ENCODE measurements at places on chromosomes 4 and X.

DNA sequence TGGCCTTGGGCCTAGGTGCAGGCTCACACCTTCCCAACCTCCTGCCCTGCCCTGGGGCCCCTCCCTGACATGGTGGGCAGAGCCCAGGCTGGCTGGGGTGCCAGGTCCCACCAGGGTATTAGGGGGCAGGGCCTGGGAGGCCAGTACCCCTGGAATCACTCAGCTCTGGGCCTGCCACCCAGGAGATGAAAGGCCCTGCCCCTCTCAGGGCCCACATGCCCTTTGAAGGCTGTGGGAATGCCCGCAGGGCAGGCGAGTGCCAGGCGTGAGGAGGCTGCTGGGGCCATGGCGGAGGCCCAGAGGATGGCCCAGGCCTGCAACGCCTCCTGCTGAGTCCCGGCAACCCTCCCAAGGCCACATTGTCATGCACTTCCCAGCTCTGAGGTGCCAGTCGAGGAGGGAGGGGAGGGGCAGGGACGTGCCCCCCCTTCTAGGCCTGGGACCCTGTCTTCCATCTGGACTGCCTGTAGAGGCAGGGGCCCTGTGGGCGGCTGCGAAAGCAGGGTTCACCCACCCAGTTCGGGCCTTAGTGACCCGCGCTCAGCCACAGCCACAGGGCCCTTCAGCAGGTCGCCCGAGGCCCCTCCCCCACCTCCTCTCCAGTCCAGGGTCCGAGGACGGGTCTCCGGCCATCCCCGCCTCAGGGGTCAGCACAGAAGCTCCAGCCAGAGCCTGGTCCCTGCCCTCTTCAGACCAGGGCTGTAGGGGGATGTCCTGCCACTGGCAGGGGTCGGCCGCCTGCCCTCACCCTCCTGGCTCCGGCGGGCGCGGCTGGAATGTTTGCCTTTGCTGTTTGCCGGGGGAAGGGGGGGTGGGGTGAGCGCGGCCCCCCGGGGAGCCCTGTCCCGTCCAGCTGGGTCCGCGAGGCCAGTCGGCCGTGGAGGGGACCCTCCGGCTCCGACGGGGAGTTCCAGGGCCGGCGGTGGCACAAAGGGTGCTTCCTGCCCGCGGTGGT lies 26.7 kb upstream of the FGFR3 start:
- DNase-seq = no peak

- DNase-seq = no peak
These were observed 42.7 kb downstream of the GATB start for GRCh38 chr4:151717909-151718628.

DNA sequence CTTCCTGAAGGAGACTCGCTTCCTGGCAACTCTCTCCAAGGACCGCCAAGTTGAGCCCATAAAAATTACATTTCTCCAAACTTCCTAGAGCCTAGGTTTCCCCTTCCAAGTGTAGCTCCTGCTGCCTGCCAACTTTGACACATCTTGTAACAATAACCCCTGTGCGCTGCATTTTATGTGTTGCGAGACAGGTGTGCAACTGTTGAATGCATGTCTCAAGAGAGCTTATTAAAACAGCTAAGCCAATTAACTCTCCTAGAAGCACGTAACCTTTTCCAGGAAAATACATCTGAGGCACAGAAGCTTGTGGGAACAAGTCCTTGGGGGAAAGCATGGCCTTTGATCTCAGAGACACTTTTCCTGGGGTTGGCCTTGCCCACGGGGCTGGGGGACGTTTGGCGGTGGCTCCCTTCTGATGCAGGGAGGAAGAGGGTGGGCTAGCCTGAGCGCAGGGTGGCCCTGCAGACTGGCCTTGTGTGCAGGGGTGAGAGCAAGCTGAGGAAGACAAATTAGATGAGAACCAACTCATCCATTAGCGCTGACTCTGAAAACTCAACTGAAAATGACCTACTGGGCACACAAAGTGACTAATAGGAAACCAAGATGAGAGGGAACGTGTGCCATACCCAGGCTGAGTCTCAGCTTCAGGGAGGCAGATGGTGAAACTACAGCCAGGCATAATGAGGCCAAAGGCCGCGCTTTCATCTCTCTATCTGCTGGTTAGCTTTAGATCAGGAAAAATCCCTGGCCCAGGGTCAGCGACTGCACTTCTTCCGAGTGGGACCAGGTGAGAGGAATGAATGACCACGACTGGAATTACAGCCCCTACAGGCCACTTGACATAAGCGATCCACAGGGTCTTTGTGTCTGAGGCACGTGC lies 75.3 kb downstream of the ENPP6 start:
- DNase-seq = no peak

DNA sequence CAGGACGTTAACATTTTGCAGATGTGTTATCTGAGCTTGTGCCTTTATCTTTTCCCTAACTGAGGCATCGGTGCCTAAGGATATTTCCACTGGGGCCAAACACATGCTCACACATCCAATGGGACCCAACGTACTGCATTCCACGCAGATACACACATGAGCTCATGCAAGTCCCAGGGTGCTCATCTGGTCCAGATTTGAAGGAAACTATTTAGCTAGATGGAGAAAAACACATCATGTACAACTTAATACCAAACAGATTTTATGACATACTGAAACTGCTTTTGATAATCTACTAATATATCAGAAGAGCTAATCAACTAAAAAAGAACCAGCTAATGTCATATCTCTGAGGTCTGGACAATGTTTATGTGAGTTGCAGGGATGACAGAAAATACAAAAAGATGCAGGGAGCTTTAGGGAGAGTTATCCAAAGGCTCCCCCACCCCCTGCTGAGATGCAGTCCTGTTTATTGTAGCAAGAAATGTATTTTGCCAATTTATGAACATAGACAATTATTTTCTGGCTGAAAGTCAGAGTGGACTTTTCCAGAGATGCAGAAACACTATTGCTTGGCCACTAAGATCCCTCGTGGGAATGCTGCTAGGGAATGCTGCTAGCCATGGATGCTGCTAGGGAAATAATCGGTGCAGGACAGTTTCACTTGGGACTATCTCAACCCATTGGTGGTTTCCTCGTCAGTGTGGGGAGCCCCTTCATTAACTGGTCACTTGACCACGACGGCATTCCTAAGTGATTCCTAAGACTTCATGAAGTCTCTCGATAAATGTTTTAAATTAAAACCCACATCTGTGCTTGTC lies 172.8 kb downstream of the SMIM20 start:
- DNase-seq = peak; percentile 69

DNA sequence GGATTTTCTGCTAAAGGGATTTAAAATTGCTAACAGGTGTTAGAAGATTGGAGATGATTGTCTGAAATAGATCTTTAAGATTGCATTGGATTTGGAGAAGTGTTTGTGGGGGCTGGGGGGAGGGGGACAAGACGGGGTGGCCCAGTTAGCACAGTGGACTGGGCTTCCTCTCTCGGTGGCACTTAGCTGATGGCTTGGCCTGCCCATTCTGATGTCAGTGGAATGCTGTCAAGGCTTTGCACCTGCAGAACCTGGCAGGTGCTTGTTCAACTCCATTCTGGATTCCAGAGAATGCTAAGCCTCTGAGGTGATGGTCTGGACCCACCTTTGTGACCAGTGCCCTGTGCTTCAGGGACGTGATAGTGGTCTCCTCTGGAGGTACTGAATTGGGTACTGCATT lies 43.7 kb downstream of the ADD1 start:
- no peak for DNase-seq

DNA sequence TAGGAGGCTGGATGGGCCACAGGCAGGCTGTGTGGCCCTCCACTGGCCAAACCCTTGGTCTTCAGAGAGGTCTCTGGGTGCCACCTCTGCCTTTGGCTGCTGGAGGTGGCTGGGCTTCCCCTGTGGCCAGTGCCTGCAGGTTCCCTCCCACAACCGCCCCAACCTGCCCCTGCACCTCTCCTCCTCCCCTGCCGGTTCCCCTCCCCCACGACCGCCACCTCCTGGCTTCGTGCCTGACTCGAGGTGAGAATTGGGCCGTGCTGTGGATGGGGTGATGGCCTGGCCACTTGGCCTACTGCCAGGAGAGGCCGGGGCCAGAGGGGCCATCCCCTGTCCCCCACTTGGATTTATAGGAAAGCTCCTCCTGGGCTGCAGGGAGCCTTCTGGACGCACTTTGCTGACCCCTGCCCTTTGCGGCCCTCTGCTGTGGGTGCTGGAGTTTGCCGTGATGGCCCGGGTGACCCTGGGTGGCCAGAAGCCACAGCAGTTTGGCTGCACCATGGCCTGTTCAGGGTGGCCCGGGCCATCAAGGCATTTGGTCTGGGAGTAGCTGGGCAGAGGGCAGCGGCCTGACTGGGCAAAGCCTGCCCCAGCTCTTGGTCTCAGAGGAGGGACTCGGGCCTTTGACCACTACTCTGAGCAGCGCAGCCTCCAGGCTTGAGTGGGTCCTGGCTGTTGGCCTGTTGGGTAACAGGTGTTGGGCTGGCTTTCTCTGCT lies 3.8 kb downstream of the NAT8L start:
- DNase-seq = no peak

- no peak for DNase-seq
These were observed 184.5 kb downstream of the CLCN4 start for GRCh38 chrX:10341309-10341708.

GRCh38 chr4:113355550-113356371 lies 306.3 kb downstream of the ANK2 start:
- peak; percentile 73 for DNase-seq

GRCh38 chrX:27633328-27633727 lies 43.2 kb downstream of the DCAF8L2 start:
- no peak for DNase-seq

- peak; percentile 68 for DNase-seq
These were observed 10.7 kb upstream of the DLG3 start for GRCh38 chrX:70433848-70434351.

DNA sequence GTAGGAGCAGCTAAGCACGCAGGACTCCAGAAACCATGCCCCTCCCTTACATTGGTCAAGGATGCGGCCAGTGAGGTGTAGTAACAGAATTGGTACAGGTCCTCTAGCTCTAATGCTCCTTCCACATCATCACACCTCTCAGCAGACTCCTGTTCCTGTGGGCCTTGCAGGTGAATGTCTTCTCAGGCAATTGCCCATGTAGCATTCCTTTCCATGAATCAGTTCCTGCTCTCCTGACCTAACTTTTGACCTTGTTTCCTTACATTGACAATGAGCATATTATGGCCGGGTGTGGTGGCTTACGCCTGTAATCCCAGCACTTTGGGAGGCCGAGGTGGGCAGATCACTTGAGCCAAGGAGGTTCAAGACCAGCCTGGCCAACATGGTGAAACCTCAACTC lies 31.3 kb downstream of the MAP7D3 start:
- DNase-seq = peak; percentile 43

DNA sequence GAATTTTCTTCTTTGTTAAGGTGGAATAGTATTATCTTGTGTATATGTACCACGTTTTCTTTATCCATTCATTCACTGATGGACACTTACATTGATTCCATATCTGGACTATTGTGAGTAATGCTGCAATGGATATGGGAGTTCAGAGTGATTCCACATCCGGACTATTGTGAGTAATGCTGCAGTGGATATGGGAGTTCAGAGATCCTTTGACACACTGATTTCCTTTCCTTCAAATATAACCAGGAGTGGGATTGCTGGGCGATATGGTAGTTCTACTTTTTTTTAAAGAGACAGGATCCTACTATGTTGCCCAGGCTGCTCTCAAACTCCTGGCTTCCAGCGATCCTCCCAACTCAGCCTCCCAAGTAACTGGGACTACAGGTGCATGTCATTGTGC lies 12.1 kb downstream of the TMEM156 start:
- no peak for DNase-seq

DNA sequence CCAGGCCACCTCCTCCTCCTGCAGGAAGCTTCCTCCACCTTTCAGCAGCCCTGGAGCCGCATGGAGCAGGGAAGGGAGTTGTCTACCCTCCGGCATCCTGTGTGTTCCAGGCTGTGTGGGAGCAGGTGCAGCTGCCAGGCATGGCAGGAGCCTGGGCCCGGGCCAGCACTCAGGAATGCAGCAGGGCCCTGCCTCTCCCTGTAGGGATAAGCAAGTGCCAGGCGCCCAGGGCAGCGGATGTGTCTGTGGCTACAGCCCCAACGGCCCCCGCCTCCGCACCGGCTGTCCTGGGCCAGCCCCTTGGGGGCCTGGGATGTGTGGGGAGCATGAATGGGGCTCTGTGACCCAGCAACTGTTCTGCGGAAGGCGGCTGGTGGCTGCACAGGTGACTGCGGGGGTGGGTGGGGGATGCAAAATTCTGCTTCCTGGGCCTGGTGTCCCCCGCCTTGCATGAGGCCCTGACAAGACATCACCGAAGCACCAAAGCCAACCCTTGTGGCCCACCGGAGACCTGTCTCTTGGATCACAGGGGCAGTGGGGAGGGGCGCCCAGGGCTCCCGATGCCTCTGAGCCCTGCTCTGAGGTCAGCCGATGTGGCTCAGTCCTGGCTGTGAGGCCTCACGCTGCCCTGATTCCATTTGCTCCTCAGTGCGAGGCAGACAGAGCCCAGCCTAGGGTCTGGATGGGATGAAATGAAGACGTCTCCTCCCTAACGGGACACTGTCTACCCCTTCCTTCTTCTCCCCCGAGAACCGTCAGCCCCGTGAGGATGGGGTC lies 1.4 kb upstream of the DOK7 start:
- DNase-seq = peak; percentile 86
